ENCODE measurements at places on chromosomes 6 and 20.

- no peak for DNase-seq
Observed at GRCh38 chr6:21946298-21946783, 350.5 kb downstream of the PRL start.

DNA sequence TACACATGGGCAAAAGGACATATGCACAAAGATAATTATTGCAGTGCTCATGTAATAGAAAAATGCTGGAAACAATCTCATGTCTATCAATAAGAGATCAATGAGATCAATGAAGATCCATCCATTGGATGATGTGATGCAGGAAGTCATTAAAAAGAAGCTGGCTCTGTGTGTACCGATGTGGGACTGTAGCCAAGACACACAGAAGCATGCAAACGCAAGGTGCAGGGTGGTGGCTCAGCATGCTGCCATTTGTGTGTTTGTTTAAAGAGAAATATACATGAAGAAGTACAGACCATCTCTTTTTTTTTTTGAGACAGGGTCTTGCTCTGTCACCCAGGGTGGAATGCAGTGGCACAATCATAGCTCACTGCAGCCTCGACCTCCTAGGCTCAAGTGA is 33.1 kb upstream of the KCNB1 start:
- DNase-seq: no peak

DNA sequence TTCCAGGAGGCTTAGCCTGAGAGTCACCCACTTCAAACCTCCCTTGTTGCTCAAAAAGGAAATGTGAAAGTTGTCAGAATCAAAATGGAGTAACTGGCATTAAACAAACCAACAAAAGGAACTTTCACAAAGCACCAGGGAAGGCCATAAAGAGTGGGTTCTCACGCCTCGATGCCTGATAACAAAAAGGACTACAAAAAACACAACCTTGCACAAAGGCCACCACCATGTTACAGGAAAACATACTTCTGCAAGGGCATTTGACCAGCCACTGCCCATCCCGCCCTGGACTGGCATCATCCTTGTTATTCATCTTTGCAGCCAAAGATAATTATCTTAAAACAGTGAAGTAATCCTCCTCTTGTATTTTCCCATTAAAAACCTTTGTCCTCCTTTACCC is 34.8 kb downstream of the RNASET2 start:
- no peak for DNase-seq

GRCh38 chr20:10076126-10077080 is 41.6 kb downstream of the ANKEF1 start:
- DNase-seq: no peak

DNA sequence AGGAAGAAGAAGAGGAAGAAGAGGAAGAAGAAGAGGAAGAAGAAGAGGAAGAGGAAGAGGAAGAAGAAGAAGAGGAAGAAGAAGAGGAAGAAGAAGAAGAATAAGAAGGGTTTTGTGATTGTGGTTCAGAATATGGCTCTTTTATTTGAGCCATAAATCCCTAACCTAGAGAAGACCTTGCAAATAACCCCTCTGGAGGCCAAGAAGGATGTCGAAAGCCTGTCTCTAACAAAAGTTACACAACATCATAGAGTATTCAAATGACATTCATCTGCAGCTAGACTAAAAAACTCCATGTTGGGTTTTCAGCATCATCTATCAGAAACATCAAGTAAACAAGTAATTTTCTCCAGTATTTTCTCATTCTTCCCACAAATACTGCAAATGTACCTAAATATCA is 100.9 kb downstream of the RNASET2 start:
- DNase-seq: no peak

Data from cortex of kidney (tissue), 1 donor.